Ovary (tissue), 10 donors: ENCODE measurements at places on chromosomes 12 and 14. TPM values are rescaled to one million over a fixed set of nuclear protein-coding genes. Genes with fewer than 3 reads are reported as not detected.

DNA sequence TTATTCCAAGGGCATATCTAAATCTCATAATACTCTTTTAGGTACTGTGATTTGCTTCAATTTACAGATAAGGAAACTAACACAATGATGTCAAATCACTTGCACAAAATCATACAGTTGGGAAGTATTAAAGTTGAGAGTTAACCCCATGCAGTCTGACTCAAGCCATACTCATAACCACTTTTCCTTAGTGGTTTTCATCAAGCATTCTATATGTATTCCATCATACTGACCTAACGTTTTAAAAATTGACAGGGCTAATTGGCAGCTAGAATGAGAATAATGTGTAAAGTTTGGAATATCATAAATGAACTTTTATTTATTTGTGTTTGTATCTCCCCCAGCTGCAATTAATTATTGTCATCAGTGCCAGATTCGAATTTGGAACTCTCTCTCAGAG lies 20.9 kb downstream of the PUS7L start:
- no peak for DNase-seq

DNA sequence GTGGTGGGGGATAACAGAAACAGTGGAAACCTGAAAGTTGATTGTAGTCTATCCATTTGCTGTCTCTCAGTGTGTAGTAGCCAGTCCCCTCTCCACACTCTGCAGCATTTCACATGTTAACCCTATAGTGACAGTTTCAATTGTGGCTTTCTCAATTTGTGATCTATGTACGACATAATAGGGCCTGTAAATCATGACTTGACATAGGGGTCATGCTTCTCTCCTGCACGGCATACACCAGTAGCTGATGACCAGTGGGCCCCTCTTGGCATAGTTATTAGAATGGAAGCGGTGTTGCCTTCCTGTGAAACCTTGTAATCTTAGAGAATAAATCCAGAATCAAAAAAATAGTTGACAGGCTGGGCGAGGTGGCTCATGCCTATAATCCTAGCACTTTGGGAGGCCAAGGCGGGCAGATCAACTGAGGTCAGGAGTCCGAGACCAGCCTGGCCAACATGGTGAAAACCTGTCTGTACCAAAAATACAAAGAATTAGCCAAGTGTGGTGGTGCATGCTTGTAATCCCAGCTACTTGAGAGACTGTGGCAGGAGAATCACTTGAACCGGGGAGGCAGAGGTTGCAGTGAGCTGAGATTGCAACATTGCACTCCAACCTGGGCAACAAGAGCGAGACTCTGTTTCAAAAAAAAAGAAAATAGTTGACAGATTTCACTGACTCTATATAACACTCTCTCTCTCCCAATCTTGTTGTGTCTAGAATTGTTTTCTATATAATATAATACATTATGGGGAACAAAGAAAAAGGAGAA lies 44.6 kb upstream of the VSX2 start:
- no peak for DNase-seq

DNA sequence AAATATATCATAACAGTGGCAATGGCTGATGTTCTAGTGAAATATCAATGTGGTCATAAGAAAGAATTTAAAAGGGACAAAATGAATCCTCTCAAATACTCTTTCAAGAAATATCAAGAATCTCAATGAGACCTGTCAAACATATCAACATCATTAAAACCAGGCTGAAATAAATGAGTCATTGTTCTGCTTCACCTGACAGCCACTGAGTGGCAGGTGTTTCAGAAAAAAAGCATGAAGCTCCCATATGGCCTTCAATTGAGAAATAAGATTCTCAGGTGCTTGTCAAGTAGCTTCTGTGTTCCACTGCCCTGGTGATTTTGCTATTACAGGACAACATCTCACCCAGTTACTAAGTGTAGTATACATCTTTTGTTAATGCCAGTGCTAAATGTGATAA lies 21.5 kb downstream of the ANAPC5 start:
- DNase-seq = no peak

DNA sequence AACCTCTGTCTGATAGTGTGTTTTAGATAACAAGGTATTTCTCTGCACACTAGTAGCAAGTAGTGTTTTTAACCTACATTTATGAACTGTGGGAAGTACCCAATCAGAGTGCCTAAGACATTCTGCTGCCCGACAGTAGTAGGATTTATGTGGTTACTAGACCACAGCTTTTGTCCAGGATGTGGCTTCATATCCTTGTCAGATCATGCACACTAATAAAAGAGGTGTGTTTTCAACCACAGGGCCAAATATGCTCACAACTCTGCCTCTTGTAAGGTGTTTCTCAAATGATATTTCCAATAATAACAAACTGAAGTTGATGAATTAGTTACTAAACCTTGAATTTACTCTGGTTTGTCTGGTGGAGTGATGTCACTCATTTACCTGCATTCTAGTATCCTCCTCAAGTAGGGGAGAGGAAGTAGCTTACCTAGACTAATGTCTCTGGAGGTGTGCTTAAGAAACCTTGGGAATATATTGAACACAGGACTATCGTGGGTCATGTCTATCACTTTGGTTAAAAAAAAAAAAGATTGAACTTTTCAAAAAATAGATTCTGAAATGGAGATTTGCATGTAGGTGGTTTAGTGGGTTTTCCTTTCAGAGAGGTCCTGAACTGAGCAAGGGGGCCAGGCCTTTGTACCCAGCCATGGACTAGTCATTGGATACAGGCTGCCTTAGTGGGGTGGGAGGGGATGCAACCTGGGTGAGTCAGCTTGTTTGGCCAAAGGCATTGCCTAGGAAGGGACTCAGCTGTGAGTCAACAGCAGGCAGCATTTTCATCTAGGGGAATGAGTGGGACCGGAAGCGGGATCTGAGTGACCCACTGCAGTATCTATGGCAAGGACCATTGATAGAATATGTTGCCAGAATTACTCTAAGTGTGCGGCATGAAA lies 14.1 kb downstream of the FBXW8 start:
- no peak for DNase-seq

Gene KRT78
- total RNA-seq = 0.46 TPM

Gene KRT77
- not detected for total RNA-seq

DNA sequence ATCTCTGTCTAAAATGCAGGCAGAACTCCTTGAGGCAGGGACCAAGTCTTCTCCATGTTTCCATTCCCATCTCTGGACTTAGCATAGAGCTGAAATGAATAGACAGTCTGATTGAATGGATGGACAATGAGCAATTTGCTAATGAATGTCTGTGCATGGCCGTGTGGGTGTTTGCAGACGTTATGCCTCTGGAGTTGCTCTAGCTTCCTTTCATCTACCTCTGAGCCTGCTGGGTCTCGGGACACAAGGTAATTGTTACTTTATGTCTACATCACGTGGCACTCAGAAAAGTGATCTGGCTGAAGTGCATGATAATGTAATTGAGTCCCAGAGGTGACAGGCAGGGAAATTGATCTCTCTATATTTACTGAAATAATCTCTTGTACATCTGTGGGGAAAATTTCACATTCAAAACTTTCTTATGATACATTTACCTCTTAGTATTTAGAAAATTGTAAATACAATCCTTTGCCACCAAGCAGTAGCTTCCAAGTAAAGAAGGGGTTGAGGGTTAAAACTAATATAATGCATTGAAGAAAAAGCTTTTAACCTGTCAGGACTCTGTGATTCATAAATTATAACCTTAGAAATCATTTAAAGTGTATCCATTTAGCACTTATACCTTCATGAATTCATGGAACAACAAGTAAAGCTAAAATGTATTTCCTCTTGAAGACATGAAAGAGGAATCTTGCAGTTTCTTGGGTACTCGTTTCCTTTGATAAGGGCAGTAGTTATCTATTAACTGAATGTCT lies 424.1 kb downstream of the APAF1 start:
- DNase-seq = no peak

DNA sequence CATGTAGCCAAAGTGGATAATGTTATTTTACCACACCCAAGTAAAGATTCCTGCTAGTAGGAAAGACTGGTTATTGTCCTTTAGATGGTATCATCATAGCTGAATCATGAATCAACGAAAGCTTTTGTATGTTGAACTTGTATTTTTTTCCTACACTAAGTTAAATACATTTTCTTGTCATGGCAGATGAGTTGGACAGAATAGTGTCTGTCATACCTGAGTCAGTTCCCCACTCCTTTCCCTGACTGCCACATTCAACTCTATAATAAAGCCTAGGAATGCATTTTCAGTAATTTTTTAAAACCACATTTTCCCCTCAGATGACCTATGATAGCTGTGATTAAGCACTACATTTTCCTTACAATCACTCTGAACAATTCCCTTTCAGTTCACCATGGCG lies 9.3 kb upstream of the PTHLH start:
- DNase-seq = no peak

DNA sequence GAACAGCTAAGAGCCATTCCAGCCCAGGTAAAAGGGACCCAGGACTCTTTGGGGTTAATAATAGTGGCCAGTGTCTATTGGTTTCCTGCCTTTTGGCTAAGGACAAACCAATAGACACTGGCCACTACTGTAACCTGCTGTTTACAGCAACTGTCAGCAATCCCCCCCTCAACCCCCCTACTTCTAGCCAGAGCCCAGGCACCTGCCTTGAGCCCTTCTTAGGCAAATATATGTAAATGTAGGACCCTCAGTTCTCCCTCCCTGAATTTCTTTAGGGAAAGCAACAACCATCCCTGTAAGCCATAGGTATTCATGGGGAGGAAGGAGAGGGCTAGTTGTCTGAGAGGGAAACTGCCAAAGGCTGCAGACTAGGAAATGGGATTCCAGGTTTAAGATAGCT lies 22.3 kb downstream of the HOXC4 start:
- no peak for DNase-seq

DNA sequence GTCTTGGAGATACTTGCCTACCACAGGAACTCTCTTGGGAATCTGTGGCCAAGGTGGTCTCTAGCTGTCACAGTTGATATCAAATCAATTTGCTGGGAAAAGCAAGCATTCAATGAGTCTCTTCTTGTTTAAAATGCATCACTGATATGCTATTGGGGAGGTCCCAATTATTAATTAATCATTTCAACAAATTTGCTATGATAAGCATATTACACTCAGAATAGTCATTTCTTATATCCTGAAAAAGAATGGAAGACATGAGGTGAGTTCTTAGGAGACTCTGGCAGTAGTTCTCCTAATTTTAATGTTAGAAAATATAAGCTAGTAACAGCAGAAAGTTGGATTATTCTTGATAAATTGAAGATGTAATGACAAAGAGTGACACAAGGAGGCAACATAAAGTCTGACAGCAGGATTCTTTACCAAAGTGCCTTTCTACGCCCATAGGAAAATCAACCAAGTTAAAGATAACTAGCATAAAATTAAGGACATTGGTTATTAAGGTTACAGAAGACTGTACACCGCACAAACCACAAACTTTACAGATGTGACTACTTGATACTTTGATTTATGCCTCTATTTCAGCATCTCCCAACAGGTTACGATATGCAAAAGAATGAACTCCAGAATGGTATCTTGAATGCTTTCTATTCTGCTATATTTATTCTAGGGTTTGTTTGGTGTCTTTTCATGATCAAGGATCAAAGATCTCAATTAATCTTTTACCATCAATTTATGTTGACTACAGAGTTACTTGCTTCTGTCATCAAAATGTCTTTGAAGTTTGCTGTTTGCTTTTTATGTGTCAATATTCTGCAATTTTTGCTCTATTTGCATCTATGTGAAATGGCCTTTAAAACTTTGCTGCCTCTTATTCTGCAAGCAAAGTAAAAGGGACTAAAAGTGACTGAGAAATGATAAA lies 349.6 kb upstream of the CLEC14A start:
- no peak for DNase-seq

GRCh38 chr12:12007713-12008231 lies 63.0 kb upstream of the BCL2L14 start:
- no peak for DNase-seq

Gene GRIN2B
- total RNA-seq = 0.11 TPM
